ENCODE measurements at places on chromosomes 12 and 14.

- peak; percentile 72 for ATAC-seq
Observed at GRCh38 chr12:61860451-61860850, 399.8 kb upstream of the USP15 start.

GRCh38 chr12:42299392-42300308 lies 26.2 kb downstream of the ZCRB1 start:
- peak; percentile 58 for ATAC-seq

- peak; percentile 93 for ATAC-seq
Observed at GRCh38 chr14:69129264-69129880, 23.5 kb downstream of the DCAF5 start.

DNA sequence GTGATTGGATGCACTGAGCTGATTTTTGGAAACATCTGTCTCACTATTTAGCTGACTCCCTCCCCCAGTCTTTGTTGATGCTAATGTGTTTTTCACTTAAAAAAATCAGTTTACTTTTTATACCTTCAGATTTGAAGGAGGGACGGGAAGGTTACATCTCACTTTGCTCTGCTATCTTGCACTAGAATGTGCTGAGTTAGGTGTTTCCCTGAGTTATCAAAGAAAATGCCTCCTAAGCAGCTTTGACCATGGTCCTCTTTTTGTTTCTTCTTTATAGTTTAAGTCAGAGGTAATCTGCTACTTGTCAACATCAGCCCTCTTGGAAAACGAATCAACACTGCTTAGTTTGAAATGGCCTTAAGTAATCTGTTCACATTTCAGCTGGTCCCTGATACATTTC lies 222.0 kb downstream of the TMEM132D start:
- ATAC-seq, result no peak

DNA sequence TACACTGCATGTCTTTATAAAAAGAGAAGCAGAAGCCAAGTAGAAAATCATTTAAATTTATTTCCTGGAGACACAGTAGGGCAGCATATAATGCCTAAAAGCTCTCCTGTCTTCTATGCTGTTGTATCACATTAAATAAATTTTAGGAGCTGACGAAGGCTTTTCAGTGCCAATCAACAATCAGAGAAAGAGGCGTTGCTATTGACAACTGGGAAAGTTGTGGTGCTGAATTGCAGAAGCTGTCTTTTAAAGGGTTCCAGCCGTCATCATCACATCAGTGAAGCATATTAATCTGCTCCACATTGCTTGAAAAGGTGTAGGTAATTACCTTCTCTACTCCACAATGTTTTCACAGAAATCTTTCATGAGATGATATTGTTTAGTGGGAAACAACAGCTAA lies 103.9 kb downstream of the FSCB start:
- ATAC-seq, result no peak

DNA sequence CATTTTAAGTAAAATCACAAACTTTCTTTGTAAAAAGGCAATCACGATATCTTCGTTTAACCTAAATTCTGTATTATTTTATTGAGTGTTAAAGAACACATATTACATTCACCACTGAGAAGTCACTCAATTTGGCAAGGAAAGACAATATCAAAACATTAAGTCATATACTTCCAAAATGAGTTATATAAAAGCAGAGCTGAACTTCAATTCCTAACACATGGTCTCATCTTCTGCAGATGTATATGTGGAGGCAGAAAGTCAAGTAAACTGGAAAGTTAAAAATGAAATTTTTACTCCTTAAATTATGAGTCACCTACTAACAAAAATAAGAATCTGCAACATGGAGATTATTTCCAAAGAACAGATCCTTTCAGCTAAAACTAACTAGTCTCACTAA lies 28.7 kb downstream of the BMAL2 start:
- ATAC-seq, result no peak

GRCh38 chr12:83931451-83931850 lies 981.1 kb downstream of the SLC6A15 start:
- ATAC-seq, result no peak

GRCh38 chr12:5033883-5034282 lies 9.8 kb upstream of the KCNA5 start:
- ATAC-seq, result no peak

Data from motor neuron (in vitro differentiated cells).